HCEC 1CT (cell line): ENCODE measurements at places on chromosomes 6 and 20.
A peak's percentile ranks its signal among the peaks of the same experiment; 100 is the strongest.

DNA sequence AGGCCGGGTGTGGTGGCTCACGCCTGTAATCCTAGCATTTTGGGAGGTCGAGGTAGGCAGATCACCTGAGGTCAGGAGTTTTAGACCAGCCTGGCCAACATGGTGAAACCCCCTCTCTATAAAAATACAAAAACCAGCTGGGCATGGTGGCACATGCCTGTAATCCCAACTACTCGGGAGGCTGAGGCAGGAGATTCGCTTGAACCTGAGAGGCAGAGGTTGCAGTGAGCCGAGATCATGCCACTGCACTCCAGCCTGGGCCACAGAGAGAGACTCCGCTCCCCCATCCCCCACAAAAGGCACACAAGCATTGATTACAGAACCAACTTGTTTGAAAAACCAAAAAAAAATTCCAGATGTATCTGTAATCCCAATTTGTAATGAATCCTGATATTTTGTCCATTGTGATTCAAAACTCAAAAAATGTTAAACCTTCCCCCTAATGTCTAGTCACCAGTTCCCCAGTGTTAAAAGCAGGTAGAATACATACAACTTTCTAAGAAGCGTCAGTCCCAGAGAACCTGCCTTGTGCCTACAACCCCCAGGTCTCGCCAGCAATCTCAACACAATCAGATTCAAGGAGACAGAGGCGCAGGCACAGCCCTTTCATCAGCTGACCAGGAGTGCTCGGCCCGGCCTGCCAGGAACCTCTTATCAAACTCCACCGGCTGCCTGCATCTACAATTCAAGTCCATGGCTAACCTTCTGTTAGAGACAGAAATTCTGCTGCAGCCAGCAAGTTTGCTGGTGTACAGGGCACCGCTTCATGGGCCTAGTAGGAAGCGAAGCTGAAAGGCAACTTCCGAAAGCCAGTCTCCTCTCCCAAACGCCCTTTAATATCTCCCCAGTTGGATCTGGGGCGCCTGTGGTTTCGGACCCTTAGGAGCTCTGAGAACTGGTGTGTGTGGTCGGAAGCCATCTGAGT is 2.1 kb downstream of the EZR start:
- DNase-seq: no peak

DNA sequence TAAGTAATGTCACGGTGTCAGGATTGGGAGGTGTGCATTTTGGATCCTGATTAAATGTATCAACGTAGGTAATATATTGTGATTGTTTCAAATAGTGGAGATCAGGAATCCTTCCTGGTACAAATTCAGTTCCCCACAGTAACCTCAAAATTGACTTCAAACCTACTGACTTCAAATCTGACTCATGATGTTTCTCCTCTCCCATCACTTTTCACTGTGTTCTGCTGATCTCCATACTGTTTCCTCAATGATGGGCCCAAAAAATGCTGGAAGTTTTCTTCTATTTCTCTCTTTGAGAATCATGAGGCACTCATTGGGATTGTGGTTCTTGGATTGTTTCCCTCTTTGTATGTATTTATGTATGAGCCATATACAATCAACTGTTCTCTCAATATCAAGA is 35.9 kb downstream of the LAMA2 start:
- peak; percentile 37 for DNase-seq

DNA sequence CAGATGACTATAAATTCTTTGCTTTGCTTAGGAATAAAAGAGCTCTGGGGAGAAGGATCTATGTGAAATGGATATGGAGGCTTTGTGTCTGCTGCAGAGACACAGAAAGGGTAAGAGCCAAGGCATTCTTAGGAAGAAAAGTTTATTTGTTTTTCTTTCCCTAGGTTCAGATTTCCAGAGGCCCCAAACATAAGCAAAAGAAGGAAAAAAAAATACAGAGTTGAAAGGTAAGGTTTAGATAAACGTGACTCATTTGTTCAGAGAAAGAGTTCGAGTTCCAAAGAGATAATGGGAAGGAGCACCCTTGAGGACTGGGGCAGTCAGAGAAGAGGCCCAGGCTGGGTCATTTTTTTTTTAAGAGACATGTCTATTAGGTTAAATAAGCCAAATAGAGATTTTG is 27.4 kb upstream of the BMP5 start:
- peak; percentile 22 for DNase-seq

GRCh38 chr20:35226884-35227681 is 593 bp downstream of the MMP24 start:
- peak; percentile 17 for DNase-seq

DNA sequence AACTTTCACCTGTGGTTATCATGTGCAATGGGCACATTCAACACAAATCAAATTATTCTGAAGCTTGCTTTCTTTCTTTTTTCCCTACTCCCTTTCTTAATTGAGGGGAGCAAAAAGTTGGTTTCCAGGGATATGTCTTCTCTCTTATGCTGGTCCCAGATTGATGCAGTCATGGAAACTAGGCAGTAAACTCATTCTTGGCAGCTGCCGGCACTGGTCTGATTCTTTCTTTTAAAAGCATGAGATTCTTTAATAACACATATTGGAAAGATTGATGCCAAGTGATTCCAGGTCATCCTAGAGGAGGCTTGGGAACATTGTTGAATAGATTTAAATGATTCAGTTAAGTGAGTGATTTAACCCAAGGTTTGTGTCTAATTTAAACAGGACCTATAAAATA is 29.0 kb downstream of the PTPRA start:
- no peak for DNase-seq

GRCh38 chr6:36120539-36120938 is 9.8 kb upstream of the MAPK13 start:
- no peak for DNase-seq

- no peak for DNase-seq
Measured at GRCh38 chr6:43869792-43870659, 100.0 kb downstream of the VEGFA start.

DNA sequence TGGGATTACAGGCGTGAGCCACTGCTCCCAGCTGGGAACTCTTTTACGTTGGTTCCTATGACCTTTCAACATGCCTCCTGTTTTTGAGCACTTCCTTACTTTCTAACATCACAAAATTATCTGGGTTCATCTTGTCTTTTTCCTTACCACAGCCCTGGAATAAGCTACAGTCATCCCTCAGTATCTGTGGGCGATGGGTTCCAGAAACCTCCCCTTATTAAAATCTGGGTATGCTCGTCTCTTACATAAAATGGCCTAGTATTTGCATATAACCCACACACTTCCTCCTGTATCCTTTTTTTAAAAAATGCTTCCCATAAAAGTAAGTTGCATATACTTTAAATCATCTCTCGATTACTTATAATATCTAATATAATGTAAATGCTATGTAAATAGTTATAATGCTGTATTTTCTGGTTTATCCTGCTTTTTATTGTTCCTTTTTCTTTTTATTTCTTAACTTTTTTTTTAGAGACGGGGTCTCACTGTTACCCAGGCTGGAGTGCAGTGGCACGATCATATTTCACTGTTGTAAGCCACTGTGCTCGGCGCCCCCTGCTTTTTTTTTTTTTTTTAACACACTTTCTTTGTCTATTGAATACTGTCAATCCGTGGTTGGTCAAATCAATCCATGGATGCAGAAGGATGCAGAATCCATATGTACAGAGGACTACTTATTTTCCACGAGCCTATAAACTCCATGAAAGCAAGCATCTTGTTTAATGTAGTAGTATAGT is 9.2 kb downstream of the RPF2 start:
- no peak for DNase-seq

DNA sequence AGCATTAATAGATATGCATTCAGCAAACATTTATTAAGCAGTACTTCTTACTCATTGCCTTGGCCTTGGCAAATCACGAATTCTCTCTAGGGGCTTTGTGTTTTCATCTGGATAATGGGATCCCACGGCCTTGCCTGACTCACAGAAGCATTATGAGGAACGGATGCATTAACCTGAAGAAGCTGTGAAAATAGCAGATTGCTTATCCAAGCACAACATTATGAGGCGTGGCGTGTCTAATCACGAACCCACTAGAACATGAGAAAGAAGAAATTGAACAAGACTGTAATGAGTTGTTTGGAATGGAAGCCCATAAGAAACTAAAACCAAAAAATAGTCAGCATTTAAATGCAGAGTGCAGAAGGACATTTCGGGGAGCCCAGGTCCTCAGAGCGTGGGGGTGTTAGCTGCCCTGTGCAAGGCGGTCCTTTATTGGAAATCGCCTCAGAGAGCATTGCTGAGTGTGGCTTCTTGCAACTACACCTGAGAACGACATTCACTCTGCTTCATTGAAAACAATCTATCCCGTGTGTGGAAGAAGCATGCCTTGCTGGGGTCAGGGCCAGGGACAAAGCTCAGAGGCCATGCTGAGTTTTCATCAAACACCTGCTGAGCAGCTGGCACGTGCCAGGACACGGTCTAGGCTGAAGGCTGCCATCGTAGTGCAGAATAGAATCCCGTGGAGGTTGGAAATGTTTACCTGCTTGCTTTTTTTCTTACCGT is 179.9 kb downstream of the ZDHHC14 start:
- no peak for DNase-seq

- DNase-seq: peak; percentile 78
Measured at GRCh38 chr6:2952557-2953095, 18.7 kb downstream of the SERPINB6 start.

GRCh38 chr6:144190593-144190992 is 40.3 kb downstream of the STX11 start:
- peak; percentile 93 for DNase-seq

DNA sequence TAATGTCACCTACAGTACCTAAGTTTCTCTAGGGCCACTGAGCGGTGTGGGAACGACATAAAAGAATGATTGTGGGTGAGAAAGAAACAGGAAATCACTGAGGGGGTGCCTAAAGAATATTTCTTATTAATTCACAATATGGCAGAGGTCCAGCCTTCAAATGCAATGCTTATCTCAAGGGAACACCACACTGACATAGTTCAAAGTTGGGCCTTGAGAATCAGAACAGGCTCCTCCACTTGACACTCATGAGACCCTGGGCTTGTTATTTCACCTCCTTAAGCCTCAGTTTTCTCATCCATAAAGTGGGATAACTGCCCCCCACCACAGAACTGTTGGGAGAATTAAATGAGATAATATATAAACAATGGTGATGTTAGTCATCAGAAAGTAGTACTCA is 40.4 kb upstream of the ARHGAP18 start:
- no peak for DNase-seq

DNA sequence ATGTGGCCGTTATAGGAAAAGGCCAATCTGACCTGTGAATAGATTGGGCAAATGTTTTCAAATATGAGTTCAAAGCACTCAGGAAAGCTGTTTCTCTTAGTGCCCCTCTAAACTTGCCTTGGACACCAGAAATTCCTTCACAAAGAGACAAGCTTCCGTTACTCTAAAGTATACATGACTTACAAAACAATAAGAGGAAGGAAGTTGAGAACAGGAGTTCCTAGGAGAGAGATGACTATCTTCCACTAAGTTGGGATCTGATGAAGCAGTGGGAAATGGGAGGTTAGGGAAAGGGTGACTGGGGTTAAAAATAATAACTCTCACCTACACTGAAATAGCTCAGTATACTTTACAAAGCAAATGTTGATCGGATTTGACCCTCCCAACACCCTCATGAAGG is 50.0 kb downstream of the ISM1 start:
- no peak for DNase-seq

- DNase-seq: peak; percentile 83
Measured at GRCh38 chr6:31729979-31730630, 1.0 kb upstream of the DDAH2 start.
